Activated T-cell treated with anti-CD3 and anti-CD28 coated beads, Interleukin-2, amount 50 U/mL, for 72 hours (primary cell): ENCODE measurements at places on chromosomes 7 and 10.
A peak's percentile ranks its signal among the peaks of the same experiment; 100 is the strongest.

DNA sequence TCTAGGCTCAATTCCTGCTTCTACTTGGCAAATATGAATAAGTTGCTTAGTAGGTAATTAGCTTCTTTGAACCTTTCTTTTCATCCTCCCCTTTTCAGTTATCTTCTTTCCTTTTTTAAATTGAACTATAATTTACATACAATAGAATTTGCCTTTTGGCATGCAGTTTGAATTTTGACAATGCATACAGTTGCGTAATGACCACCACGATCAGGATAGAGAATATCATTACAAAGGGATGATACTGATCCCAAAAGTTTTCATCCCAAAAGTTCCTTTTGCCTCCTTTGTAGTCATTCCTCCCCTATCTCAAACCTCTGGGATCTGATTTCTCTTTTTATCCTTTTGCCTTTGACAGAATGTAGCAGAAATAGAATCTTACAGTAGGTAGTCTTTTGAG lies 164.4 kb downstream of the NOC3L start:
- no peak for DNase-seq

DNA sequence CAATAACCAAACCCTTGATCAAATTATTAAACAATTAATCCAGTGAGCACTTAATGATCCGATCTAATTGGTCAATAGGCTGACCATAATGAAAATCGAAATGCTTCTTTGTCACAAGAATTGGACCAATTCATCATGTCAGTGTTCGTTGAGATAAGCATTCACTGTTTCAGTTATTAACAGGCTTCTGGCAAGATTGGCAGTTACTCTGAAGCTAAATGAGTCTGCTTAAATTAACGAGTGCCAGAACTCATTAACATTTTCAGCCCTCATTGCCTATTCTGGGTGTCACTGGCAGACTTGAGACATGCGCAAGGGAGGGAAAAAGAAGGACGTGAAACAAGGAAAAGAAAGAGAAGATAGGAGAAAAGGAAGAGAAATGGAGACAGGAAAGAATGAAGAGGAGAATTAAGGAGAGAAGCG lies 30.7 kb upstream of the SLC26A3 start:
- no peak for DNase-seq

- peak; percentile 47 for DNase-seq
Observed at GRCh38 chr7:140390466-140391190, 7.7 kb downstream of the SLC37A3 start.

- no peak for DNase-seq
Observed at GRCh38 chr10:28400681-28401080, 97.8 kb upstream of the MPP7 start.

DNA sequence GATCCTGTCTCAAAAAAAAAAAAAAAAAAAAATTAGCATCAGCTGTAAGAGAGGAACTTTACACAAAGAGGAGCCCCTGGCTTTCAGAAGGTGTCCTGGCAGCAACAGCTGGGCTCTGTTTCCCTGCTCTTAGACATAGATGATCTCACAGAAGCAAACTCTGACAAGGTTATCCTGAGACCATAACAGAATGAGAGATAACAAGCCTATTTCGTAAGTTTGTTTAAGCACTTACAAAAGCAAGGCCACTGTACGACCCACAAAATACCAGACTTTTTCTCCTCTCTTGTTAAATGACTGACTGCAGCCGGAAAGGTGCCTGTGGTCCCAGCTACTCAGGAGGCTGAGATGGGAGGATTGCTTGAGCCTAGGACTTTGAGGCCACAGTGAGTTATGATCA lies 33.3 kb upstream of the OTUD1 start:
- no peak for DNase-seq

- no peak for DNase-seq
Observed at GRCh38 chr7:46781901-46782439, 799.9 kb downstream of the TNS3 start.

- DNase-seq = no peak
Observed at GRCh38 chr10:115001506-115002381, 63.7 kb downstream of the TRUB1 start.

DNA sequence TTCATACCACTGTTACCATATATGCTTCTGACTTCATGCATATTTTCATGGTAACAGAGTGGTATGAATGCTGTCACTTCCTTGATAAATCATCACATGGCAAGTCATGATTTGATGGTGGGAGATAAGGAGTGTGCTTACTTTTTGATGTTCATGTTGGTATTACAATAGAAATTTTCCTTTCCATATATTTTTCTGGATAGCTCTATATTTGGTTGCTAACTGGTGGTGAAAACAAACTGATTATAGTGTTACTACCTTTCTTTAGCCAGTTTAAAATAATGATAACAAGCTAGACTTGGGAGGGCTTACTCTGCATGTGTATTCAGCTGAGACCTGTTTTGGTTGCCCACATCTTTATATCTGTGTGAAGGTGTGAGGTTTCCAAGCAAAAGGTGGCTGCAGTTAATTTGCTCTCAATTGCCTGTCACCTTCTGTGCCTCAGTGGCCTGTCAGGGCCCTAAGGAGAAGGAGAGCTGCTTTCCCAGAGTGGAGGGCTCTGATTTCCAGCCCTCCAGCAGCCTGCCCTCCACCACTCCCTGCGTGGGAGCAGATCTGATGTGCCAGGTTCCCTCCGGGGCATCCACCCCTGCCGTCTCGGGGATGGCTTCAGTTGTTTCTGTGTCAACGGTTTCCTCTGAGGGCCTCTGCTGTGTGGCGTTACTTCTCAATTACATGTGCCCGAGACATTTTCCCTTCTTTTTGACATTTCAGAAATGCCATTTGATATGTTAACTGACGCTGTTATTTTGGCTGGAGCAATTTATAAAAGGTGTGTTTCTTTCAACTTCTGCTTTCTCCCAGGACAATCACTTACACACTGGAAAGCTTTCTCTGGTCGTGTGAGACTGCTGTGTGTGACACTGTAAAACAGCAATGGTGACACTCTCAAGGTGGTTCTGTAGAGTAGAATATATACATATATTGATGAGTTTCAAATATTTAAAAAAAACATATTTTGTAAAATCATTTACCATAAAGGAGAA lies 107.7 kb upstream of the KLF6 start:
- no peak for DNase-seq

- no peak for DNase-seq
Observed at GRCh38 chr10:48780341-48780740, 95.7 kb downstream of the WDFY4 start.

GRCh38 chr7:145378197-145378596 lies 542.3 kb upstream of the TPK1 start:
- no peak for DNase-seq

GRCh38 chr10:133257489-133258065 lies 19.1 kb downstream of the ADAM8 start:
- DNase-seq = peak; percentile 33

GRCh38 chr7:75743455-75743859 lies 4.7 kb upstream of the HIP1 start:
- DNase-seq = no peak

GRCh38 chr7:35983626-35984025 lies 169.4 kb upstream of the EEPD1 start:
- no peak for DNase-seq

GRCh38 chr10:24360282-24361127 lies 151.6 kb downstream of the KIAA1217 start:
- DNase-seq = peak; percentile 36

- no peak for DNase-seq
Observed at GRCh38 chr7:68733219-68734153, 864.8 kb upstream of the AUTS2 start.

DNA sequence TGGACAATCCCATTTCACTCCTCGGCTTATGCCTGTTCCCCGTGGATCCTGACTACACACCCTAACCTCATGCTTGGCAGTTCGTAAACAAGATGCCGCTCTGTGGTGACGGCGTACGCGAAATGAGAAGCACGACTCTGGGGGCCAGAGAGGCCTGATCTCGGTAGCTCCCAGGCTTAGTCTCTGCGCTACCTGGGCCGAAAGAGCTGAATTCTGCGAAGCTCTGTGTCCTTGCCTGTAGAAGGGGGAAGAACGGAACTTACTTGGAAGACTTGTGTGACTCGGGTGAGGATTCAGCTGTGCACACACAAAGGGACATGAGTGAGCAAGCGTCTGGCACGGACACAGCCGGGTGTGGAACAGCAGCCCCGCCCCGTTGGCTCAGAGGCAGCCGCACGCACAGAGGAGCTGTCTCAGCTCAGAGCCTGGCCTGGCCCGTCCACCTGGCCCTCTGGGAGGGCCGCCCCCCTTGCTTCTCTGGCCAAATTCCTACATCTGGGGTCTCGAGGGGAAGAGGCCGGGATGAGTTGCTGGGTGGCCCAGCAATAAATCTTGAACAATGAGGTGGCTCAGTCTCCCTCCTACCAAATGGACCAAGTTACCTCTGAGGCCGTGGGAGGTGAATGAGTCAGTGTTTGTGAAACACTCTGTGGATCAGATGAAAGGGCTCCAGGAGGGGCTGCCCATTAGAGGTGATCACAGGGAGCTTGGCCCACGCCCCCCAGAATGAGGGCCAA lies 83.8 kb downstream of the PDGFA start:
- DNase-seq = no peak

DNA sequence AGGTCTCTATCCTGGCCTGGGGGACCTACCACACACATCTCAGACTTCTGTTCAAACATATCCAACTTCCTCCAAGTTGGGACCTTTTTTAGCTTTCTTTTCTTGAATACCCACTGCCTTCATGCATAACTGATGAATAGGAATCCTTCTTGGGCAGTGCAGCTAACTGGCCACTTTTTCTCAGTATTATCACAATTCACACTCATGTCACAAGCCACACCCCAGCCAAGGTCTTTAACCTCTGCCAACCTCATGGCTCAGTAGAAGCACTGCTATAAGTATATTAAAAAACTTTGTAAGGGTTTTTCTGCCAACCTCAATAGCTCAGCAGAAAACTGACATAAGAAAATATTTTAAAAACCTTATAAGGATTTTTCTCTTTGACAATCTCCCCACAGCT lies 44.5 kb downstream of the HHEX start:
- no peak for DNase-seq

GRCh38 chr10:59179068-59179467 lies 2.6 kb downstream of the PHYHIPL start:
- DNase-seq = no peak

DNA sequence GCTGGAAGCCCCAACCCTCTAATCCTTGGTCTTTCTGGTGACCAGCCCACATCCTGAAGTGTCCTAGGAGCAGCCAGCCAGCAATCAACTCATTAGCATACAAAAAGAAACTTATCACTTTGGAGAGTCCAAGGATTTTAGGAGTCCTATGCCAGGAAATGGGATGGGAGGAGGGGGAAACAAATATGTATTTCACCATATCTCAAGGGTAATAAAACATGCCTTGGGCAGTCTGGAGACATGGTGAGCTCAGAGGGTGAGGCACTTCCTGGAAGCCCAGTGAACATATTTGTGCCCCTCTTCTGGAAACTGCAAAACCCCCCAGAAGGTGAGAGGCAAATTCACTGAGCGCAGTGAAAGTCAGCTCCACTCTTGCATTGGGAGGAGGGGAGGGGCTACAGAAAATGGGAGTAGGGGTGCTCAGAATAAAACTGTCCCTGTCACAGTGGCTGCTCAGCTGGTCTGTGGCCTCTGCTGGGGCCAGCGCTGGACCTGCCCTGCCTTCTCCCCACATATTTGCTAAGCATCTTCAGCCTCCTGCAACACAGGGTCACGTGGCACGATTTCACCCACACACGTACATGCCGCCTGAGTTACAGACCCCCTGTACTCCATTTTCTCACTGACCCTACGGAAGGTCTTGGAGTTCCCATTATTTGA lies 17.7 kb upstream of the ZMIZ1 start:
- DNase-seq = no peak

DNA sequence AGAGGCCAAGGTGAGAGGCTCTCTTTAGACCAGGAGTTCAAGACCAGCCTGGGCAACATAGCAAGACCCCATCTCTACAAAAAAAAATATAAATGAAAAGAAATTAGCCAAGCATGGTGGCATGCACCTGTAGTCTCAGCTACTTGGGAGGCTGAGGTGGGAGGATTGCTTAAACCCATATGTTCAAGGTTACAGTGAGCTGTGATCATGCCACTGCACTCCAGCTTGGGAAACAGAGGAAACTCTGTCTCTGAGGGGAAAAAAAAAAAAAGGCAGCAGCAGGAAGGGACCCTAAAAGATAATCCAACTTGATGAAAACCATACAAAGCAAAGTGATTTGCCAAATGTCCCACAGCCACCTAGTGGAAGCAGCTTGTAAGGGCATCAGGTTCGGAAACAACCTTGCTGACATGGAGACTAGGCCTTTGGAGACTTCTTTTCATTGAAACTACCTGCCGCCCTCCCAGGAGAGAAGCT lies 15.6 kb upstream of the PBLD start:
- DNase-seq = peak; percentile 49

DNA sequence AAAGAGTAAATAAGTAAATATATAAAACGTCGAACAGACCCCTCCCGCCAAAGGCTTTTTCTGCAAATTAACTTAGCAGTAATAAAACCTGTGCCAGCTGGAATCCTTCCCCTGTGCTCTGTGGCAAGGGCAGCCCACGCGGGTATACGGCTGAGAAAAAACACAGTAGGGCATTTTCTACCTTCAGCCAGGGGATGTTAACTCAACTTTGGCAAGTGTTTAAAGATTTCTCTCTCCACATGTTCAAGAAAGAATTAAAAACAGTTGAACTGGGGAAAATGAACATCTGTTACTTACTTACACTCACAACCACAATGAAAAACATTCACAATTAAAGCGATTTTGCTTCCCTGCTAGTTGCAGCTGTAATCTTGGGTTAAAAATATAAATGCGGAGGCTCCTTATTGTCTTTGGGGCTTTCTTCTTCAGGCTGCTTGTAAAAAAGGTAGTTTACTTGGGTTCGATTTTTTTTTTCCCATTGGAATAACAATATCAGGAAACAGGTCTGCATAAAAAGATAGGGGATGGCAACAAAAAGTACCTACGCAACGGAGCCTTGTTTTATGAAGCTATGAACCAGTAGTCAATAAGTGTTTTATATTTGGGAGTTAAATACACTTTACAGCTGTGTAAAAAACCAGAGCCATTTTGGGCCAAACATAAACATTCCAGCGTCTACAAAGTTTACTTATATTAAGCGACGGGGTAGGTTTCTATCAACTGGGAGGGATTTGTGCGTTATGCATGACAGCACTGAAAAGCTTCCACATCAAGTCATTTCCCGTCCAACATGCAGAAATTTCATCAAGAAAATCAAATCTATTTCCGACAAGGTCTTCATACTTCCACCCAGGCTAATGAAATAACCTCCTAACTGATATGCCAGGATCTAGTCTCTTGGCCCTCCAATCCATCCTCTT lies 132.7 kb downstream of the TAX1BP1 start:
- DNase-seq = no peak
